ENCODE measurements at places on chromosomes 4 and X.

DNA sequence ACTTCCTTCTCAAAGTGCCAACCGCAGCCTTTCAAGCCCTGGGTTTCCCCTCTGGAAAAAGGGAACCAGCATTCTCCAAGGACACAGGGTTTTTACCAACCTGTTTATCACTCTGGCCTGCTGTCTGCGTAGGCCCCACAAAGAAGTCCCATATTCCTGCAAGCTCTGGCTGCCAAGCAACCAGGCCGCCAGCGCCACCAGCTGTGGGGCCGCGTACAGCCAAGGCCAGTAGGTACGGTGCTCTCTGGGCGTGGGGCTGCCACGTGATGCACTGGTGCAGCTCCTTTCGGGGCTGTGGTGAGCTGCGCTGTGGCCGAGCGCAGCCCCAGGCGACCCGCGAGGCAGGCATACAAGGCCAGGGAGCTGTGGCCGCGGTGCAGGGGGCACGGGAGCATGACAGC lies 22.1 kb downstream of the LUZP4 start:
- DNase-seq, result no peak

DNA sequence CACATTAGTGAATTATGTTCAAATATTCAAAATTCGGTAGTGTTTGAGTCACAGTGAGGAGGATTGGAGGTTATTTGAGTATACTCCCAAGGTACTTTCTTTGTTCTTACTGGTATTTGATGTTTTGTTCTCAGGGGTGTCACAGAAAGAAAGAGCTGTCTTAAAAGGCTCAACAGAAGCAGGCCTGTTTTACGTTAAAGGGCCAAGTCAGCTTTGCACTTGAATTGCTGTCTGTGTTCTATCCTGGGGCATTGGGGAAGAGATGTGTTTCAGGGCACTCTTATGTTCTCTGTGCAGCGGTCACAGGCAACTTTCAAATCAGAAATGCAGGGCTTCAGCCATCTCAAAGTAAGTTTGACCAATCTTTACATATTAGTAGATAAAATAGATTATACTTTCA lies 1113.1 kb upstream of the LCORL start:
- DNase-seq, result no peak

DNA sequence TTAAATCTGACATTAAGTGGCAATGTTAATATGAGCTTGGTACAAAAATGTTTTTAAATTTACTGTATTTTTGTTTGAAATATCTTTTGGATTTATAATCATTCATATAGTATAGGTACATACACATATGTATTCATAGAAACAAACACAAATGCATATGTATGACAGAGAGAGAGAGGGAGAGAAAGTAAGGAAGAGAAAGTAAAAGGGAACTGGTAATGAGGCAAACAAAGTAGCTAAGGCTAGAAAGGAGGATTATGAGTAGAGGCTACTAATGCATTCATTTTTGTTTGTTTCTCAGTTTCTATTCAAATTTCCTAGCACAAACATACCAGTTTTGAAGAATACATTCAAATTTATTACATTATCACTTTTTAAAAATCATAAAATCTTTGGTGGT lies 132.4 kb downstream of the GLRA3 start:
- DNase-seq, result no peak

DNA sequence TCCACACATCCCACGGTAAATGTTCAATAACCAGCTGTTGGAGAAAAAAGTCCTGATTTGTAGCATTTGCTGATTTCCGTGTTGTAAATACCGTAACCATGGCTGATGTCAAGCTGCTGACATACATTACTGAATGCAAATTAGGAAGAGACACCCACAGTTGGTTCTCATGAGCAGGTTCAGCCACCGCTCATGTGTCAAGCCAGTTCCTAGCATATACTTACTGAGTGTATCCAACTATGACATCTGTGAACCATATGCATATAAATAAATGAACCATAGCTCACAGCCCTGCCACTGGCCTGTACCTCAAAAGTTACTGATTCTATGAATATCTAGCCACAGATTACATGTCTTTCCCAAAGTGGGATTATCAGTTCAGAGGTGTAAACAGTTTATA lies 29.5 kb downstream of the FHDC1 start:
- DNase-seq, result no peak

DNA sequence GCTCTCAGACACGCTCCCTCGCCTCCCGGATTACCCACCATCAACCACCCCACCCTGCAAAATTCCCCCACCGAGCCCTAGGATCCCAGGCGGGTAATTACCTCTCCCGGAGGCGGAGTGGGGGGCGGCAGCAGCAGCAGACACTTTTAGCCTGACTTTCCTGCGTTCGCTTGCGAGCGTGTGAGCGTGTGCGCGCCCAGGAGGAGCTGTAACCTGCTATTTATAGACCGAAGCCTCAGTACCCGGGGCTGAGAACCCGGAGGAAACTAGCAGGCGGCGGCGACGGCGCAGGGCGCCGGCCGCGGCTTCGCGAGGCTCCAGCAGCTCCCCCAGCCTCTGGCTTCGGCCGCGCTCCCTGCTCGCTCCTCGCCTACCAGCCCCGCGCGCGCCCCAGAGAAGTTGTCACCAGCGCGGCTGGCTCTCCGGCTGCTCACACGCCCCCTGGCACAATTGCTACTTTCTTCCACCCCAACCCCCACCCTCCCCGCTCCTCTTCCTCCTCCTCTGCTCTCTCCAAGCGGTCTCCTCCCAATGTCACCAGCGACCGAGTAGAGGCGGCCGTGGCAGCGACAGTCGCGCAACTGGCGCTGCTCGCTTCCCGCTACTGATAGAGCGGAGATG lies at the start of gene INPP4B:
Gene INPP4B (minus strand): TSS at position 194 of the 621 bp plus-strand sequence.
- DNase-seq, result peak; percentile 47

GRCh38 chr4:101251261-101251660 lies 96.1 kb downstream of the PPP3CA start:
- no peak for DNase-seq

GRCh38 chr4:1833307-1834046 lies 22.5 kb downstream of the LETM1 start:
- DNase-seq, result no peak

DNA sequence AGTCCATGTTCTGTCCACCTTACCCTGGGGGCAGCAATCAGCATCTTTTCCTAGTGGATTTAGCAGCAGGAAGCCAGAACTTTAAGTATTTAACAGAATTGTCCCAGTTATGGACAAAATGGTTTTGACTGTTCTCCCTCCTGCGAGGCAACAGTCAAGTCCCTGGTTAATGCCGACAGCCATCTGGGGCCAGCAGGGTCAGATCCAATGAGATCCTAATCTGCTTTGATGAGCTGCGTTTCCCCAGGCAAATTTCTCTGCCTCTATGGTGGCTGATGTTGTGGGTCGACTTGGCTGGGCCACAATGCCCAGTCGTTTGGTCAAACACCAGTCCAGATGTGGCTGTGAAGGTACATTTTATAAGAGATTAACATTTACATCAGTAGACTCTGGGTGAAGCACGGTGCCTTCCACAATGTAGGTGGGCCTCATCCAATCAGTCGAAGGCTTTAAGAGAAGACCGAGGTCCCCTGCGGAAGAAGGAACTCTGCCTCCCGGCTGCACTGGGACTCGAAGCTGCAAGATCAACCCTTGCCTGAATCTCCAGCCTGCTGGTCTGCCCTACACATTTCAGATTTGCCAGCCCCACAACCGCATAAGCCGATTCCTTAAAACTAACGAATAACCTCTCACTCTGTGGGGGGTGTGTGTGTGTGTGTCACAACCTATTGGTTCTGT lies 89.0 kb upstream of the C4orf50 start:
- DNase-seq, result no peak

Measured in MG63 (cell line).